ENCODE measurements at places on chromosomes 5 and 9.

- peak; percentile 98 for DNase-seq
Observed at GRCh38 chr5:32504989-32505596, 60.6 kb upstream of the ZFR start.

GRCh38 chr5:173577166-173577565 lies 39.3 kb downstream of the BOD1 start:
- no peak for DNase-seq

DNA sequence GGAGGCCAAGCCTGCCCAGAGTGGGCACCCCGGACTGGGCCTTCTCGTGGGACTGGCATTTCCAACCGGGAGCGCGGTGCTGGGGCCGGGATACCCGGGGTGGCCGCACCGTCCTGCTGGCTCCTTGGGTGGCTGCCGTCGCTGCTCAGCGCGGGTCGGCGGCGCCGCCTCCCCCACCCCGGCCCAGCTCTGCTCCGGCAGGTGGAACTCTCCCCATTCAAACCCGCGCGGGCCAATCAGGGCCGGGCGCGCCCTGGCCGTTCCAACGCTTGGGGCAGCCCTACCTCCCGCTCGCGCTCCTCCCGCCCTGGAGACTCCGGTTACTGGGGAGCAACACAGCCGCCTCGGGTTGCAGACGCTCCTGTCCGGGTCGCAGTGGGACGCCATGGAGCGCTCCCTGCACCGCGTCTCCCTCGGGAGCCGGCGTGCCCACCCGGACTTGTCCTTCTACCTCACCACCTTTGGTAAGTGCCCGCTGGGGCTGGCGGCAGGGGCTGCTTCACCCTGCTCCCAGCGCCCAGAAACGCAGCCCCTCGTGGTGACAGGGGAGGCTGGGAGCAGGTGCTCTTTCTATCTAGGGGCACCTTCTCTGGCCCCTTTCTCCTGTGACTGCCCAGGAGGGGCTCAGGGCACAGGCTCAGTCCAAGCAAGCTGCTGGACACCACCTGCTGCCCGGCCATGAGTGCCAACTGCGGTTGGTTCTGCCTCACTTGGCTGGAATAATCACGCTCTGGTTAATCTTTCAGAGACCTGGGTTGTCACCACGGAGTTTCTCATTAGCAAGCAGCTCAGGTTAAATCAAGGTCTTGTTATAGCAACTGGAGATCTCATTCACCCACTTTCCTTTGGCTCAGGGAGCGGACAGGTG lies at the start of gene RGS3:
RGS3 (plus strand) TSS at position 310 of the 868 bp plus-strand sequence; CDS start at position 386, 76 bp downstream.
- no peak for DNase-seq

DNA sequence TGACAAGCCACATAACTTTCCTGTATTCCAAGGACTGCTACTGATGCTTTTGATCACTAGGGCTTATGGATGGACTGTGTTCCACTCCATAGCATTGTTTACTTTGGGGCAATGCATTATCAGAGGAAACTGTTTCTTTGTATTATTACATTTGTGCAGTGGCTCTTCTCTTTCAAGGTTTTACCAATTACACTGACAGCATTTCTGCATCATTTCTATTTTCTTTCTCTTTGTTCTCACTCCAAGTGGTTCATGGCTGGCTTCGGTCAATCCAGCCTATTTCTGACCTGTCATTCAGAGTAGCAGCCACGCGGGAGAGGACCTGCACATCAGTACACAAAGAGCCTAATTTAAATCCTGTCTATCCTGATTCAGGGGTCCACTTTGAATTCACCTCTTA lies 711.0 kb downstream of the TLE4 start:
- DNase-seq = no peak

GRCh38 chr5:153551537-153552079 lies 61.1 kb downstream of the GRIA1 start:
- peak; percentile 98 for DNase-seq

- DNase-seq = peak; percentile 88
Observed at GRCh38 chr5:137361280-137361679, 137.8 kb downstream of the SPOCK1 start.

DNA sequence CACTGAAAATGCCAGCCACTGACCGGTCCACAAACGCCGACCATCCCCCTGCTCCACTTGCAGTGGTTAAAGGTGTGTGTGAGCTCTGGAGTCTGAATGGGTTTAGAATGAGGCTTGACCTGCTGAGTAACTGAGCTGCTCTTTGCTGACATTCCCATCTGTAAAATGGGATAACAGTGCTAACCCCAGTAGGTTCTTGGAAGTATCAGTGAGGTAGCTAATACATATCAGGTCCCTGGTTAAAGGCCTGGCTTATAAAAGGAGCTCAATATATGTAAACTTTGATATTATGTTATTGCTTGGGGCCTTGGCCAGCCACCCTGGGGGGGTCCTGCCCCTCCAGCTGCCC lies 31.1 kb upstream of the DAB2IP start:
- no peak for DNase-seq

DNA sequence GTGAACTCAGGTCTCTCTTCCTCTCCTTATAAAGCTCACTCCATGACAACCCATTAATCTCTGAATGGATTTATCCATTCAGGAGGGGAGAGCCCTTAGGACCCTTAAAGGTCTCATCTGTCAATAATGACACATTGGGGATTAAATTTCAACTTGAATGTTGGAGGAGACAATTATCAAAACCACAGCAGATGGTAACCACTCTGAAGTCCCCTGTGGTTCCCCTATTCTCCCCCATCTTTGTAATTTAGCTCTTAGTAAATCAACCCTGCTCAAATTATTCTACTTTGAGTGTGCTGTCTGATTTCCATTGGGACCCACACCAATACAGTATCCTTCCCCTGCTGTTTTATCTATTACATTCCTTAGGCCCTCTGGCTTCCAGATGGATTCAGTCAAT lies 72.0 kb upstream of the RAI14 start:
- DNase-seq = no peak

GRCh38 chr9:35237311-35237710 lies 75.5 kb downstream of the UNC13B start:
- DNase-seq = no peak

- peak; percentile 82 for DNase-seq
Observed at GRCh38 chr5:139637438-139638089, 10.6 kb upstream of the CXXC5 start.

DNA sequence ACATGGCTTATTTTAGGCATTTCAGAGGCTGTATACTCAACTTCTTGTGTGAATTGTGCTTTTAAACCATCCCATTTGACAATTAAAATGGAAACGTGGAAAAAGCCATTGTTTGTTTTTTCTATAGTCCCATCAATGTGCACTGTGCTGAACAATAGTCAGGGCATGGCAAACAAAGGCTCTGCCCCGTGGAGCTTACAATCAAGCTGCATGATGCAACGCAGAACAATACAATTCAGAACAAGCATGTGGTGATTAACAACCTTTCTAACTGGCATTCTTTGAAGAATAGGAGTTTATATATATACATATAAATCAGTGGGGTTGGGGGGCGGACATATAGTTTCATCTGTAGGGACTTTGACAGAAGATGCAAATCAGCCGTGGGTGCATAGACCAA lies 2125.4 kb upstream of the WWC1 start:
- DNase-seq = no peak

- no peak for DNase-seq
Observed at GRCh38 chr9:75117564-75117963, 29.2 kb downstream of the OSTF1 start.

- DNase-seq = no peak
Observed at GRCh38 chr5:7642029-7642428, 208.9 kb downstream of the CFAP90 start.

GRCh38 chr5:5751987-5752386 lies 329.5 kb downstream of the ICE1 start:
- no peak for DNase-seq

GRCh38 chr9:93026640-93027039 lies 31.9 kb upstream of the SUSD3 start:
- no peak for DNase-seq

- peak; percentile 77 for DNase-seq
Observed at GRCh38 chr5:119274767-119275130, 81.1 kb upstream of the TNFAIP8 start.

GRCh38 chr9:98750364-98751060 lies 41.8 kb upstream of the GABBR2 start:
- DNase-seq = no peak

DNA sequence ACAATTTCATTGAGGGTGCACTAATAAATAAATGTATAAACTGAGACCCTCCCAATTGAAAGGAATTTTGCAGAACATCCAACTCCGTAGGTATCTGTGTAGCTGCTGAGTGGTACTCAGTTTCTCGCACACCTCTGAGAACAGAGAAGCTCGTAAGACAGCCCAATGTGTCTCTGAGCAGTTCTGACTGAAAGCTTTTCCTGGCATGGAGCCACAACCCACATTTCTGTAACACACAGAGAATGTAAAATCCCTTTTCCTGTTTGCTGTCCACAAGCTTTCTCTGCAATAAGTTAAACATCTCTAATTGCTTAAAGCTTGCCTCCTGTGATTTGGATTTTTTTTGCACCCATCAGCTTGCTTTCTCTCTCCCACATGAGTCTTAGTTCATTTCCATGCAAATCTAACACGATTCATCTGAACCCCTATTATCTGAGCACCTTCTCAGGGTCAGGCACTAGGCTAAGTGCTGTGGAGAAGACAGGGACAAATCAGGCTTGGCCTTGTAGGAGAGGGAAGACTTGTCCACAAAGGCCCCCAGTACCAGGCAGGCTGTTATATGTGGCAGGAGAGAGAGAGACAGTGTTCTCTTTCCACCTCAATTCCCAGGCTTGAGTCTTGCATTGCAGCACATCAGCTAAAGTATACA lies 44.2 kb upstream of the COL15A1 start:
- peak; percentile 82 for DNase-seq

GRCh38 chr5:135705941-135706466 lies 127.2 kb upstream of the CXCL14 start:
- no peak for DNase-seq

- no peak for DNase-seq
Observed at GRCh38 chr9:124347206-124347967, 67.9 kb downstream of the PSMB7 start.

DNA sequence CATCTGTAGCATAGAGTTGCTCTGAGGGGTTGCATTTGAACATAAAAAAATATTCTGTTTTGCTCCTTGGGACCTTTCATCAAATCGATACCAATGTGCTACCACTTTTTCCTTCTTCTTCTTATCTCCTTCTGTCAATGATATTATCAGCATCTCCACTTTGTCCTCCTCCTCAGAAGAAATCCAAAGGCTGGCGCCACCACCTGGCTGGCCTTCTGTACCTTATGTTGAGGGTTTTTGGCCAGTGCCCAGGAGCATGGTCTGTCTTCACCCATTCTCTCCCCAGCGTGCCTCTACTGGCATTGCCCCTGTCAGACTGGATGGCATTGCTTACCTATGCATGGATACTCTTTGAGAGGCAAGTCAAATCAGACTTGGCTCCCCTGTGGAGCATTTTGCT lies 167.2 kb downstream of the CFAP90 start:
- no peak for DNase-seq

DNA sequence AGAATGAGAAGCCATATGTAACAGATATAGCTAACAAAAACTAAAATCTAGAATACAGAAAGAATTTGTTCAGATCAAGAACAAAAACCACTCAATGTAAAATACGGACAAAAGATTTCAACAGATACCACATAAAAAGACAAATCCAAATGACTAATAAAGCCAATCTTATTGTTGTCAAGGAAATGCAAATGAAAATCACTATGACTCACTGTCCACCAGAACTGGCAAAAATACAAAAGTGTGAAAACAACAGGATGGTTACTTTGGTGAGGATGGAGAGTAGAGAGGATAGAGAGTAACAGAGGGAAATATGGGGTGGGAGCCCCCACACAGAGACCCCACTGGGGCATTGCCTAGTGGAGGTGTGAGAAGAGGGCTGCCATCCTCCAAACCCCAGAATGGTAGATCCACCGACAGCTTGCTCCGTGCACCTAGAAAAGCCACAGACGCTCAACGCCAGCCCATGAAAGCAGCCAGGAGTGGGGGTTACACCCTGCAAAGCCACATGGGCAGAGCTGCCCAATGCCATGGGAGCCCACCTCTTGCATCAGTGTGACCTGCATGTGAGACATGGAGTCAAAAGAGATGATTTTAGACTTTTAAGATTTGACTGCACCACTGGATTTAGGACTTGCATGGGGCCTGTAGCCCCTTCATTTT lies 15.2 kb upstream of the RHOBTB3 start:
- DNase-seq = peak; percentile 88

DNA sequence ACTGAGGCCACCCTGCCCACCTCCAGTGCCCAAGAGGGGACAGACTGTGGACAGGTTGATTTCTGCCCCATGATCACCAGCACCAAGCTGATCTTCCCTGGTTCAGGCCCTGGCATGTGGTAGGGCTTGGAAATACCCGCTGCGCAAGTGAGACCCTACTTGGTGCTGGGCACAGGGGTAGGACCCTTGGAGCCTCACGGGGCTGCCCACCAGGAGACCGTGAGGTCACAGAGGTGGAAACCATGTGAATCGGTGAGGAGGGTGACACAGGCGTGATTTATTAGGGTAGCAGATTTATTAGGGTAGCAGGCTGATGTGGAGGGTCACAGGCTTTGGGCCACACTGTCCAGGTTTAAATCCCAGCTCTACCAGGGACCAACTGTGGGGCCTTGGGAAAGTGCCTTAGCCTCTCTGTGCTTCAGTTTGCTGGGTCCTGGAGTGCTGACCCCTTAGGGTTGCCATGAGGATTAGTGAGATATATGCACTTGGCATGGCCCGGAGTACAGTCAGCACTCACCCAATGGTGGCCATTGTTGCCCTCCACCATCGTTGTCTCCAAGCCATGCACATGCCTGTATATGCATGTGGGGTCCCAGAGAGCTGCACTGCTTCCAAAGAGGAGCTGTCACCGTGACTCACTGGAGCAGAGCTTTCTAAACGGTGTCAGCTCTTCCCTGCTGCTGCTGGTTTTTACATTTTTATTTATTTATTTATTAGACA lies 20.9 kb upstream of the DUSP1 start:
- no peak for DNase-seq

DNA sequence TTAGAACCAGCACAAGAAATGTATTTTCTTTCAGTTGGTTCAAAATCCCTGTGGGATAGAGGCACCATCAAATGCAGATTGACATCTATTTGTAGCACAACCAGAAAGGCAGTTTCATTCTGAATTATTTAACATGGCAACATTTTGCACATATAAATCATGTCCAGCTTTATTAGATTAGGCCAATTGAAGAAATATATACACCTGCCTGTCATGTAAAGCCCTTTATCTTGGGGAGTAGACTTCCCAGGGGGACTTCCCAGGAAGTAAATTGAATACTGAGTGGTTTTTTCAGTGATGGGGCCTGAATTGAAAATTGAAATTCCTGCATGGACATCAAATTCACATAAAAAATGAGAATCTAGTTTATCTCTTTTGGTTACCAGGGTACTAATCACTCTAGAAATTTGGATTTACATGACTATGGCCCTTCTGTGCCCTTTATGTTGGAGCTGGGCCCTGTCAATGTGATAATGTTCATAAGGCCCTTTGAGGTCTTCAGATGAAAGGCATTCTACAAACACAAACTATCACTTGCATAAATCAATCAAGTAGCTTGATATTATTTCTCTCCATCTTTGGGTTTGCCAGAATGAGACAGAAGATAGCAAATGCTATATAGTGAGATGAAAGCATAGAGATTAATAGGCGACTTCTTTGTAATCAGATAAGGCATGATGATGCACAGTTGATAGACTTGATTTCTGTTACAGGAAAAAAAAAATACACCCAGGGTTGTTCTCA lies 26.2 kb upstream of the ZNF608 start:
- no peak for DNase-seq

GRCh38 chr9:17488662-17489061 lies 90.2 kb upstream of the SH3GL2 start:
- no peak for DNase-seq

- DNase-seq = no peak
Observed at GRCh38 chr5:179791881-179792611, 1.7 kb upstream of the LTC4S start.

Data from fibroblast of the aortic adventitia (primary cell).